NCI-H1048 (cell line): ENCODE measurements at places on chromosomes 16 and 17.

DNA sequence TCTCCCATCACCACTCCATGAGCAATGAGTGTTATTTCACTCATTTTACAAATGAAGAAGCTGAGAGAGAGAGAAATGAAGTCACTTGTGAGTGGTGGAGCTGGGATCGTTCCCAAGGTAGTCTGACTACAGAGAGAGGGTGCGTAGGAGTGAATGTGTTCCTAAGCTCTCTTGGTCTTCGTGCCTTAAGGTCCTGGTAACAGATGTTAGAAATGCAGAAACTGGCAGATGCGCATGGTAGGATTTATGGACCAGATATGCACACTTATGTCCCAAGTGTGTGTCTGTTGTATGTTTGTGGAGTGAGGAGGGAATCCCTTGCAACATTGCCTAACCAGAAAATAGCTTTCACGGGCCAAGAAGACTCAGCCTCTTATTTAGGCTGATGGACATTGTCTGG is 93.2 kb upstream of the ZNF469 start:
- DNase-seq = no peak

DNA sequence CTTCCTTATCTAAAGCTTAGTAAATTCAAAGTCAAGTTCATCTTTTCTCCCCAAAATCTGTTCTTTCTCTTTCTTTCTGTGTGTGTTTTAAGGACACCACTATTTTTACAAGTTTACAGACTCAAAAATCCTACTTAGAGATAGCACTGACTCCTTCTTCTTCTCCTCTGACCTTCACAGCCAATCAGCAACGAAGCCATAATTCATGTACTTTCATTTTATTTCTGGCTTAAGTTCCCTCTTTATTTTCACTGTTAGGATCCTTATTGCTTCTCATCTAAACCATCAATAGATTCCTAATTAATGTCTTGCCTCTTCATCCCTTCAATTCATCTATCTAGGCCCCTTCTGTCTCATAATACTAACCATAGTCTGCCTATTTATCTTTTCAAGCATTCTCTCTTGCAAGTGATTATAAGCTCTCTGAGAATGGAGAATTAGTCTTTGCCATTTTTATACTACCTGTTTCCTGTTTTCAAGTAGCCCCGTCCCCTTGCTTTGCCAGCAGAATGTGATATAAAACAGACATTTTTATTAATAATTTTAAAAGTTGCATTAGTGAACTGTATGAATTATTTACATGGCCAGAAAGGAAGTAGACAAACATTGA is 27.0 kb downstream of the CDC27 start:
- DNase-seq = no peak

GRCh38 chr17:63993368-63993985 is 4.7 kb upstream of the PRR29 start:
- DNase-seq = no peak

- no peak for DNase-seq
These were observed 387.4 kb upstream of the ASIC2 start for GRCh38 chr17:33680472-33680871.

- no peak for DNase-seq
These were observed 859.1 kb upstream of the GOT2 start for GRCh38 chr16:59593194-59593661.

DNA sequence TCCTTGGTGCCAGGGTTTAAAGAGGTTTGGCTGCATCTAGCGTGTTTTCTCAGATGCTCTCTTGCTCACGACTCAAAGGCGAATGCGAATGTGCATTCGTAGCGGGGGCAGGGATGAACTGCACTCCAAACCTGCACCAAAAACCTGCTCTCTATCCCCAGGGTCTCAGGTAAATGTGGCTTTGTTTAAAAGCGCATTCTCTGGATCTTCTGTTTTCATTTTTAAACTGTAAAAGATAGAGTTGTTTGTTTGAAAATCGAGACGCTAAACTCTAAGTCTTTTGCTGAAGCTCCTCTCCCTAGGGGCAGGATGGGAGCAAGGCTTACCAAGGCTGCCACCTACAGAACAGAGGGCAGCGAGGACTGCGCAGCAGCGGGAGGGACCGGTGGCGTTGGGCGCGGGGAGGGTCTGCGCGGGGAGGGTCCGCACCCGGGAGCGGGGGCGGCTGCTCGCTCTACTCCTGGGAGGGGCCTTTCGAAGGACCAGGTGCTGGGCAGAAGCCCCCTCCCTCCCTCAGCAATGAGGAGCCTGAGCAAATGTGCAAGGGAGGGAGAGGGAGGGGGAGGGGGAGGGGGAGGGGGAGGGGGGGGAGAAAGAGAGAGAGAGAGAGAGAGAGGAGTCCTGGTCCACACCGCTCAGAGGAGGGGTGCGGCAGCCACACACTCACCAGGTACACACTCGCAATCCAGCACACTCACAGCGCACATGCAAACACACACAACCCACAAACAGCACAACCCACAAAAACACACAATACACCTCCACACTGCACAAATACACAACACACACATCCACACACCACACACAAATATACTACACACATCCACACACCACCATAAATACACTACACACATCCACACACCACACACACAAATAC is 142.8 kb downstream of the GRIN2A start:
- DNase-seq = no peak

DNA sequence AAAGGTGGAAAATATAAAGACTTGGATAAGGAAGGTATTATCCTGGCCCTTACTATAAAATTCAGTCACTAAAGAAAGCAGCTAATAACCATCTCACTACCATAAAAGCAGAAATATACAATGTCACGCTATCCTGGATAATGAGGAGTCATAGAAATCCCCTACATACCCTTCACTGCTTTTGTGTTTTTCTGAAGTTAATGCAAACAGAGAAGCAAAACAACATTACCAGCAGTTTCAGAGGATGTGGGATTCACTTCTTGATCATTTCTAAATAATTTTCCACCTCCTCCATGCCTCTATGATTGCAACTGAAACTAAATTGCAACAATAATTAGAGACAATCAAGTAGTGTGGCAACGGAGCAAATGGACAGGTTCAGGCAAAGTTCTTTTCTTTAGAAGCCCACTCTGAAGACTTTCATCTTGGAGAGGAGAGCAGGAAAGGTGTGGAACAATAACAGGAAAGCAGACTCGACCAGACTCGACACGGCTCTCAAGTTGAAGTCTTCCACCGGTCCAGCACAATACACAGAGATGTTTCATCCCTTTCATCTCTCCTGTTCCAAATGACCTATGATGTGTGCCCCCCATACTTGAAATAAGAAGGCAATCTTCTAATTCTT is 10.2 kb downstream of the CYTH1 start:
- no peak for DNase-seq

DNA sequence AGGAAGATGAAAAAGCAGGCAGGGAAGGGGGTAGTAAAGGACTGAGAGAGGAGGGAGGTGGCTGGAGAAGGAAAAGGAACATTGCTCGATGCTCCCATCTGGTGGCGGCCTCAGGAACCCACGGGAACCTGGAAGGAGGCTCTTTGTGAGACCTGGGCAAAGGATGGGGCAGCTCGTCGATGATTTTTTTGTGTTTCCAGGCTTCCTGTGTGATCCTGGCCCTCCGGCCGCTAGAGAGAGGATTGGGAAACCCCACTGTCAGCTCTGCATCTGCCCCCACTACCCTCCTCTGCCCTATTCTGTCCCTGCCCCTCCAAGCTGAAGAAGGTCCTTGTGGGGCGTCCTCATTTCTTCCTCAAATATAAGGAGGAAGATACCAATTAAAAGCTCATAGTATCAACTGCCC is 6.6 kb downstream of the WFIKKN2 start:
- no peak for DNase-seq

- no peak for DNase-seq
These were observed 9.2 kb downstream of the RAB40C start for GRCh38 chr16:598823-599739.

GRCh38 chr16:49964973-49965372 is 60.1 kb upstream of the CNEP1R1 start:
- DNase-seq = no peak

- DNase-seq = no peak
These were observed 57.3 kb downstream of the TMEM186 start for GRCh38 chr16:8739989-8740704.

- no peak for DNase-seq
These were observed 12.8 kb upstream of the CES3 start for GRCh38 chr16:66948134-66948836.
